BJ (cell line): ENCODE measurements at places on chromosomes 13 and 19.

DNA sequence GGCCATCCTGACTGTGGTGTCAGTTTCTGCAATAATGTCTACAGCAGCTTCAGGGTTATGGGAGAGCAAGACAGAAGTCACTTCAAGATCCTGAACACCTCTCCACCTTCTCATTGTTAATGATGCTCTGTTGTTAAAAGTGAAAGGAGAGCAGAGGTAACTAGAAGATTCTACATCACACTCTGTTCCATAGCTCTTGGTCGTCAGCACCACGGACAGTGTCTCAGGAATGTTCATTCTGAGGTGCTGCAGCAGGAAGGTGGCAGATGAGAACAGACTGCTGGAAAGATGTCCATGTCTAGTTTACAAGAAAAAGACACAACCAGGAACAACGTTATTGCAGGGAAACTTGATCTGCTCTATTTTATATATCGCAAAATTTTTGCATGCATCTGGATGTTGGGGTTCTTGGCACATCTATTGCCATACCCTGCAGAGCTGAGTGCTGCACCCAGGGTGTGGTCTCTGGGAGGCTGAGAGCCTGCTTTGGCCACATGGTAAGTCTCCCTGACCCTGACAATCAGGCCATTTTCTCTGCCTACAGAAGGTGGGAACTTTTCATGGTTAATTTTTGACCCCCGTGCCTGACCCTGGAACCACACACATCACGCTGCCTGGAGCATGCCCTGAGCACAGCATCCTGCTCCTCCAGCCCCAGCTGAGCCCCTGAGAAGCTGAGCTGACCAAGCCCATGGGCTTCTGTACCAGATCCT lies 12.7 kb downstream of the CEACAM21 start:
- no peak for DNase-seq

- DNase-seq: peak; percentile 22
Observed at GRCh38 chr19:35318679-35319448, 10.1 kb upstream of the CD22 start.

DNA sequence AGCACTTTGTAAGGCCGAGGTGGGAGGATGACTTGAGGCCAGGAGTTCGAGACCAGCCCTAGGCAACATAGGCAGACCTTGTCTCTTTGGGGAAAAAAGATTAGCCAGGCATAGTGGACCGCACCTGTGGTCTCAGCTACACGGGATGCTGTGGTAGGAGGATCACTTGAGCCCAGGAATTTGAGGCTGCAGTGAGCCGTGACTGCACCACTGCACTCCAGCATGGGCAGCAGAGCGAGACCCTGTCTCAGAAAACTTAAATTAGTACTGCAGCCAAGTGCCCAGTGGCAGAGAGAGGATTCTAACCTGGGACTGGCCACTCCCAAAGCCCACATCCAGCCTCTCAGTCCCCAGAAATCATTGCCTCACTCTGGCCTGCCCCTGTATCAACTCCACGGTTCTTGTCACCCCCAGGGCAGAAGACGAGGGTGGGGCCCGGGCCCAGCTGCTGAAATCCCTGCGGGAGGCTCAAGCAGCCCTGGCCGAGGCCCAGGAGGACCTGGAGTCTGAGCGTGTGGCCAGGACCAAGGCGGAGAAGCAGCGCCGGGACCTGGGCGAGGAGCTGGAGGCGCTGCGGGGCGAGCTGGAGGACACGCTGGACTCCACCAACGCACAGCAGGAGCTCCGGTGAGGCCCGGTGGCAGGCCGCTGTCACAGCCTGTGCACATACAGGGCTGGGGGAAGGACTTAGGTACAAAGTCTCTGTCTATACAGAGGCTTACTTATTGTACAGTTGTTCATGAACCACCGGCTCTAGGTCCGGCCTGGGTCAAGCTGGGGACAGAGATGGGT lies 53.4 kb downstream of the KCNC3 start:
- no peak for DNase-seq

GRCh38 chr13:77360032-77360685 lies 33.3 kb upstream of the MYCBP2 start:
- no peak for DNase-seq

- no peak for DNase-seq
Observed at GRCh38 chr13:40377783-40378182, 288.7 kb downstream of the FOXO1 start.

DNA sequence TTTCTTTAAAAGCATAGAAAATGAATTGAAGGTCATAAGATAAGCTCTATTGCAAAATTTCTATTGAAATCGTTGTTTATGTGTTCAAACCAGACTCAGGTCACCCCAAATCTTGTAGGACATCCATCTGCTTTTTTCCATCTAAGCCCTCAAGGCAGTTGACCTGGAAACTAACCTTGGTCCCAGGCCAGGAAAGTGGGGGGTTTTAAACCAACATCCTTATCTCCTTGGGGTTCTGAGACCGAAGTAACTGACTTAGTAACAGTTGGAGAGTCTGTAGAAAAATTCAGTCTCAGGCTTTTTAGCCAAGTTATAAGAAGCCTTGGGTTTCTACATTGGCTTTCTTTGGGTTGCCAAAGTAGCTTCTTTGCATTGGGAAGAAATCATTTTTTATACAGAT lies 23.4 kb downstream of the ZNF507 start:
- no peak for DNase-seq

DNA sequence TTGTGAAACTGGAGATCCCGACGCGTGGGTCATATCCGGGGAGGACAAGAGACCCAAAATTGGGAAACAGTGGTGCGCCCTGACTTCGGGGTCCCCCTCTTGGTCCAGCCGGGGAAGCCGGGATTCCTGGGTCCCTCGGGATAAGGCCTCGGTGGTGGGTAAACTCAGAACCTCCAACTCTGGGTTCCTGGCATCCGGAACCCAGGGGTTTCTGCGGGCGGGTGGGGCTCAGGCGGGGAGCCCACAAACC lies 688 bp downstream of the ZFP36 start:
- no peak for DNase-seq

DNA sequence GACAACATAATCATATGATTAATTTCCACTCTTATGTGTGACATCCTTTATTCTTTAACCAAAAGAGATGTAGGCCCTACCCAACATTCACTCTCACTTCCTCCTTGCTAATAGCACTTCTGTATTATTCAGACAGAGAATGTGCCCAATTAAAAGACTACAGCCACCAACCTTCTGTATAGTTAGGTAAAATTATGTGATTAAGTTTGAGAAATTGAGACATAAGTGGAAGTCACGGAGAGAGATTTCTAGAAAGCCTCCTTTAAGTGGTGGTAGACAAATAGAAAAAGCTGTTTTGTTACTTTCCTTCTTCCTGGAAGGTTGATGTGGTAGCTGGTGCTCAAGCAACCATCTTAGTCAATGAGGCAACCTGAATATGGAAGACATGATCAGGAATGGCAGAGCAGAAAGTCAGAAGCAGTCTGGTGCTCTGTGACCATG lies 14.8 kb downstream of the EPSTI1 start:
- DNase-seq: no peak

DNA sequence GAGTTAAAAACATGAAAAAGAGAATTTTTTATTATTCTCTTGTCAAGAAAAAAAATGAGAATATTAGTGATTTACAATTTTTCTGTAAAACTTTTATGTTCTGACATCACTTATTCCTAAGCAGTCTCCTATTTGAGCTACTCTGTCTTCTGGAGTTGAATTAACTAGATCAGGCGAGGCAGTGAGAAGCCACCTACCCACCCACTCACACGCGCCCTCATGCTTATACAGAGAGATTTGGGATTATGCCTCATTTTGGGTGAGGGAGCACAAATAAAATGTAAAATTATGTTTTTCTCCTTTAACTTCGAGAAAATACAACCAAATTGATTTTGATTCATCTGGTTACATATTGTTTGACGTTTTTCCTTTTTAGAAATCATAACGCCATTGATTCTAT lies 424.5 kb downstream of the ITGBL1 start:
- no peak for DNase-seq

DNA sequence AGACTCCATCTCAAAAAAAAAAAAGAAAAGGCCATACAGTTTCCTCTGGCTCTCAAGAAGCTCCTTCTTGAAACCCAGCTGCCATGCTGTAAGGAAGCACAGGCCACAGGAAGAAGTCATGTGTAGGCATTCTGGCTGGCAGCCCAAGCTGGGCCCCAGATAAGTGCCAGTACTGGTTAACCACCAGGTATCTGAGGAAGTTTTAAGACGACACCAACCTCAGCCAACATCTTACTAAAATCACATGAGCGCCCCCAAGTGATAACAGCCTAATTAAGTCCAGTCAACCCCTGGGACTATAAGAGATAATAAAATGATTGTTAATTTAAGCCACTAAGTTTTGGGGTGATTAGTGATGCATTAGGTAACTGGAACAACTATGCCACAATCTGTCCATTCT lies 27.4 kb upstream of the AKT2 start:
- DNase-seq: no peak

DNA sequence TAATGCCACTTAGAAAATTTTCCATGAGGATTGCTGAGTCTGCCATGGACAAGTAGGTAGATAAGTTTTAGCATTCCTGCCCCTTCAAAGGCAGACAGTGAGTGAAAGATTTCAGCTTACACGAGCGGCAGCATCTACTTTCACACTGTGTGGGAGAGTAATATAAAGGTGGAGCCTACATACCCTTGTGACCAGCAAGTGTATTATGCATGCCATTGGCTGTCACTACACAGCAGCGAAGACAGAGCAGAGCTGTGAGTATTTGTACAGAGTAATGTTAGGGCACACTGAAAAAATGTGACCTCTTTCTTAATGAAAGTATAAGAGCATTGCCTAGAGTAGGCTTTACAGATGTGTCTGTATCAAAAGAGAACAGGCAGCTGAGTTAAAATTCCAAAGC lies 14.0 kb downstream of the SLITRK6 start:
- no peak for DNase-seq

GRCh38 chr13:41694545-41695301 lies 237.4 kb downstream of the RGCC start:
- DNase-seq: peak; percentile 95

DNA sequence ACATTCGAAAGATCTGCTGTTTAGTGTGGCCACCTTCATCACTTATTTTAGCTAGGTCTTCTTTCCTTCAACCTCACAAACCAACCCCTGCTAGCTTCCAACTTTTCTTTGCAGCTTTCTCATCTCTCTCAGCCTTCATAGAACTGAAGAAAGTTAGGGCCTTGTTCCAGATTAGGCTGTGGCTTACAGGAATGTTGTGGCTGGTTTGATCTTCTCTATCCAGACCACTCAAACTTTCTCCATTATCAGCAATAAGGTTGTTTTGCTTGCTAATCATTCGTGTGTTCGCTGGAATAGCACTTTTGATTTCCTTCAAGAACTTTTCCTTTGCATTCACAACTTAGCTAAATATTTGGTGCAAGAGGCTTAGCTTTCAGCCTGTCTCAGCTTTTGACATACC lies 44.7 kb downstream of the CARS2 start:
- no peak for DNase-seq

DNA sequence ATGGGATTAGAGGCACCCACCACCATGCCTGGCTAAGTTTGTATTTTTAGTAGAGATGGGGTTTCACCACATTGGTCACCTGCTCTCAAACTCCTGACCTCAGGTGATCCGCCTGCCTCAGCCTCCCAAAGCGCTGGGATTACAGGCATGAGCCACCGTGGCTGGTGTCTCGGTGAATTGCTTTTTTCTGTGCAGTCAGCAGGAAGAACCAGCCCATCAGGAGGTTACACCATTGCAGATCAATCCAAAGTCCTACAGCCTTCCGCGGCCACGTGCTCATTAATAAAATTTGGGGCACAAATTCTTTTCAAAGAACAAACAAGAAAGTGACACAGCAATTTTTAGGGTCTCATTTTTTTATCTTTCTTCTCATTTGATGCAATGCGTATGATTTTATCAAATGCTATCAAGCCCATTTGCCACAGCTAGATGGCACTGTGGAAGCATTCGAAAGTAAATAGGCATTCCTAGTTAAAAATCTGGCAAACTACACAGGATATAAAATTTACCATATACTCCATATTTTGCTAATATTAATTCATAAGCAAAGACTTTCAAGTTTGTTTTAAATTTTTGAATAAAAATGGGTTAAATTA lies 54.4 kb upstream of the ZNF835 start:
- no peak for DNase-seq

- peak; percentile 47 for DNase-seq
Observed at GRCh38 chr19:18807861-18808331, 16.8 kb upstream of the COMP start.

DNA sequence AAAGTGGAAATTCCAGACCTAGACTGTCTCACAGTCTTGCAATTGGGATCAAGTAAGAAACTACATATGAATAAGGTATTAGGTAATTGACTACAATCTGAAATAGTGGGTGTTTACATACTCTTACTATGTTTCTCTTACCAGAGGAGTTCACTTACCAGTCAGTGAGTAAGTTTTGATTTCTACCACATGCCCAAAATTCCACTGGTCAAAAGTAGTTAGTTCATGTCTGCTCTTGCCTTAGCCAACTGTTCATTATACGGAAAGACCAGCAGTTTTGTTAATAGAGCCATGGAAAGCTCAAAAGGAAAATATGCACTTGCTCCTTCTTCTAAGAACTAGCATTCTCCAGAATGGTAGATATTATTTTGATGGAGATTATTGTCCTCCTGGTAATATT lies 490.8 kb downstream of the RFC3 start:
- DNase-seq: peak; percentile 80

- DNase-seq: no peak
Observed at GRCh38 chr19:5147074-5147977, 178.4 kb downstream of the KDM4B start.

DNA sequence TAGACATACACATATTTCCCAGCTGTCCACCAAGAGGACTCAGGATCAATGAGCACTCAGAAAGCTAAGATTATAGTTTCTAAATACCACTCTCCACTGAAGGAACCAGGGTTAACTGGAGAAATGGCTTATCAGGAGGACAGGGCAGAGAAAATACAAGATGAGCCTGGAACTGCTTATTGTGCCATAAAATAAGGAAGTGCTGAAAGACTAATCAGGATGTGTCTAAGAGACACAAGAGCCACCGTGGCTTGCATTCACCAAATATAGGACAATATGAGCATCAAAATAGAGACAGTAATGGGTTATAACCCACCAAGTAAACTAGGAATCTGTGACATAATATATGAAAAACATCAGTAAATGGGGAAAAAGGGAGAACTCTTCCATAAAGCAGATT lies 32.8 kb downstream of the KLF12 start:
- no peak for DNase-seq

DNA sequence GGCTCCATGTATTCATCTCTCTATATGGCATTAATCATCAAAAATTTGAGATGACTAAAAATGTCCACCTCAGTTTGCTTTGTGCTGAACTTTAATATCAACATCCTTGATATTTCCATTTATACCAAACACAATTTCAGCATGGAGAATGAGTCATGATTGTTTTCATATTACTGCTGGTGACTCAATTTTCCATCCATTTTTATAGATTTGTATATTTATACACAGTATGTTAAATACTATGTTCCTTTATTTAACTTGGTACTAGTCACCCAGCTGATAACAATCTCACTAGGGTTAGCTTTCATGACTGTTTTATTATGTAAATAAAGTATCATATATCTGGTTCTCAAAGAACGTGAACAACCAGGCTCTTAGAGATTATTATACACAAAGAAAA lies 1255.1 kb downstream of the SLITRK1 start:
- DNase-seq: peak; percentile 27

- DNase-seq: no peak
Observed at GRCh38 chr13:43230989-43231388, 207.6 kb downstream of the DNAJC15 start.

- no peak for DNase-seq
Observed at GRCh38 chr13:52399708-52400107, 6.3 kb downstream of the THSD1 start.

- DNase-seq: no peak
Observed at GRCh38 chr19:16037424-16038195, 38.7 kb upstream of the TPM4 start.
